Glutamatergic neuron (in vitro differentiated cells): ENCODE measurements at places on chromosomes 2 and 18.

- no peak for DNase-seq
Measured at GRCh38 chr2:4012197-4012596, 308.8 kb downstream of the DCDC2C start.

DNA sequence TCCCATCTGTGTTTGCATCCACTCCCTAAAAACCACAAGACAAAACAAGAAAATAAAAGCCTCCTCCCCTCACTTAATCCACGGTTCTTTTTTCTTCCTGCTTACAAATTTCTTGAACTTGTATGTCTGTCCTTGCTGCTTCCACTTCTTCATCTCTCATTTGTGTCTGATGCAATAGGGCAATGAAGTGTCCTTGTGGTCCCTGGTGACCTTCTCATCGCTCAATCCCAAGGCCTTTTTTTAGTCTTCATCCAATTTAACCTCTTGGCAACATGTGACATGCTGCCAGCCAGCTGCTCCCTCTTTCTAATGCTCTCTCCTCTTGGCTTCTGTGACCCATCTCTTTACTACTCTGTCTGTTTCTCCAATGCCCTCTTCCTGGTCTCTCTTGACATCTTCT, 87.6 kb downstream of the SEMA4F start:
- peak; percentile 31 for DNase-seq

GRCh38 chr2:187404431-187405110, 43.5 kb downstream of the CALCRL start:
- no peak for DNase-seq

DNA sequence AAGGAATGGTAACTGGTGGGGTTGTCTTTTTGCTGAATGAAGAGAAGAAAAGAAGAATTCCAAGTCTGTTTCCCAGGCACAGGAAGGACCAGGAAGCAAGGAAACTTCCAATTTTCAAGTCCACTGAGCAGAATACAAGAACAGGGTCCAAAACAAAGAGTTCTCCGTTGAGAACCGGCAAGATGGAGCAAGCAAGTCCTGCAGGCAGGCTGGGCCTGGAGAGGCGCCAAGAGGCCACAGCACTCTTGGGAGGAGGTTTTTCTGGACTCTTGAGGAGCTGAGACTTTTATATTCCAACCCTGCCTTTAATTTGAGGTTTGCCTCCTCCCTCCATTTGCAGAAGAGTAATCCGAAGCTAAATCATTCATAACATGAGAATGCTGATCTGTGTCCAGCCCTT, 224.5 kb downstream of the IKZF2 start:
- no peak for DNase-seq

DNA sequence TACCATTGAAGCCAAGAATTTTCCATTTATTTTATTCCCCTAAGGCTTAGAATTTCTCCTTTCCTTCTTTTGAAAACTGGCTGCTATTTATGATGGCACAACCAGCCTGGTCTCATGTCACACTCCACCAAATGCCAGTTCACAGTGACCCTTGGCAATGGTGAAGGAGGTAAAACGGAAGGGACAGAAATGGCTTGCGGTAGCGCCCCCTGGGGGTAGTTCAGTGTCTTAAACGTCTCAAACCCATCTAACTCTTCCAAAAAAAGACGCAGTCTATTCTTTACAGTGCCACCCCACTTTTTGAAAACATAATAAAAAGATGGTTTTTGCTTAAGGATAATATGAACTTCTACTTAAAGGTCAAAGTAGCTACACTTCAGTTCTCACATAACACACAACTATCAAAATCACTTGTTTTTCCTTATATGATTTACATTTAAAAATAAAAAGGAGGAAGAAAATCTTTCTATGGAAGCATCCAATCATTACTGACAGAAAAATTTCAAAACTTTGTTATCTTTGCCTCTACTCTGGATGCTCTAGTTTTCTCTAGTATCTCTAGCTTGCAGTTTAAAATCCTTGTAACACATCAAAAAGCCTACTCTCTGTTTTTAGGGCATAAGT, 28.0 kb downstream of the PNO1 start:
- peak; percentile 75 for DNase-seq

GRCh38 chr2:73888388-73888787, 4.4 kb upstream of the ACTG2 start:
- no peak for DNase-seq

- no peak for DNase-seq
Measured at GRCh38 chr2:203797712-203798111, 69.9 kb upstream of the CTLA4 start.

DNA sequence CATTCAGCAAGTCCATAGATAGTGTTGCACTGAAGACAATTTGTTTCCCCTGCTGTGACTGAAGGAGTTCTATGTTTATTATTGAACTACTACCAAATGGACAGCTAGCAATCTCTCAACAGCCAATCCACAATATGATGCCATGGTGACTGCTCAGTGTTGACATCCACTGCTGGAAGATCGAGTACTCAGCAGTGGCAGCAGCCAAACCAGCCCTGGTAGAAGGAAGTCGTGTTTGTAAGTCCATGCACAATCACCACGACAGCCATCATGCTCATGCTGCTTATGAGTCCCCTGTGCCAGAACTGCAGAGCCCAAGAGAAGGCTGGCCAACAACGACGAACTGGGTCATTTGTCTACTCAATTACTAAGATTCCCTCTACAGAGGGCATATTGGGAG, 66.4 kb downstream of the OSR1 start:
- DNase-seq, result no peak

DNA sequence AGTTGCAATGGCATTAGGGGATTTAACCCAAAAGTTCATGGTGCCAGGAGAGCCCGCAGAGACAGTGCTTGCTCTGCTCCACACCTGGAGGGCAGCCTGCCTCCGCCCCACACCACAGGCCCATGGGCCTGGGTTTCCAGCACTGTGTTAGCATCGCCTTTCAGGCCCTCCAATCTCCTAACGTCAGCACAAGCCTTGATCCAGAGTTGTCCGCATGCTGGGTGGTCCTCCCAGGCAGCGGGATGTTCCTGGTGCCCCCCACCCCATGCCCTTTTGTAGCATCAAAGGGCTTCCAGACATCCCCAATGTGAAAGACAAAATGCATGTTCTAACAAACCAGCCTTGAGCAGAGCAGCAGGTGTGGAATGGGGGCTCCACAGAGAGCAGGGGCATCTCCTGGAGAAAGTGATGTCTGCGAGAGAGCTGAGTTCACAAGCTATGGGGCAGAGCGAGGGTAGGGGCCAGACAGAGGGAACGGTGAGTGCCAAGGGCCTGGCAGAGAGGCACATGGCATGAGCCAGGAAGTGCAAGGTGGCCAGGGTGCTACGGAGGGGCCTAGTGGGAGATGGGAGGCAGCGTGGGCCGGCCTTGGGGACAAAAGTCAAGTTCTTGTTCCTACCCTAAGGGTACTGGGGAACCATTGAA, 119.2 kb downstream of the CYP26B1 start:
- DNase-seq, result peak; percentile 2

DNA sequence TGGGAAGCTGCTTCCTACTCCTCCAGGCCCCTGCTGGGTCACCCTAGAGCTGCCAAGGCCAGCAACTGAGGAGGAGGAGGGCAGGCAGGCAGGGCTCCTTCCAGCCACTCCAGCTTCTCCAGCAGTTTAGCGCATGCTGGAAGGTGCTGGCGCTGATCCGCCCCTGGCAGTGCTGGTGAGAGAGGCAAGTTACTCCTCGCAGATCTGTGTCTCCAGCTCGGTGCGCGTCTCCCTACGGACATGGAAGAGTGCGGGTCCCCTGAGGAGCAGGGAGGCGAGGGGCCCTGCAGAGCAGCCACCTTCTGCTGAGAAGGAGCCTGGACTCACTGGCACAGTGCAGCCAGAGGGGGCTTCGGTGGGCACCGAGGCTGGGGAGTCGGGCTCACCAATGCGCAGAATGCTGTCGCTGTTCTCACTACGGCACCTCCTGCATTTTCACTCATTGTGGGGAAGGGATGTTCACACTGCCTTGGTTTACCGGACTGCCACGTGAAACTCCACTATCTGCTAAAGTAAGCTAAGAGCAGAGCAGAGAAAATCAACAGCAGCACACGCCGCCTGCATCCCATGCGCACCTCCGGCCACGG, 206.0 kb downstream of the HDAC4 start:
- DNase-seq, result peak; percentile 23

DNA sequence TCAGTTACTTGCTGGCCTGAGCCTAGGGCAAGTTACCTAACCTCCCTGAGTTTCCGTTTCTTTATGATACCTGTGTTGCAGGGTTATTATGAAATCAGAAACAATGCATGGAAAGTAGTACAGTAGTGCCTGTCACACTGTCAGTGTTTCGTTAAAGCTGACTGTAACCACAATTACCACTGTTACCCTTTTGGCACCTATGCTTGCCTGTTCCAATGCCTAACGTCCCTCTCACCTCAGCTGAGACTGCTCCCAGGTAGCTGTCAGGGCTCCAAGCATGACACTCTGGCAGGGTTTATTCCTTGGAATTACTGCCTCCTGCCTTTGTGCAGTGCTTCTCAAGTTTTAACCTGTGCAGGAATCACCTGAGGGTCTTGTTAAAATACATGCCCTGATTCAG, 135.2 kb upstream of the RBMS1 start:
- no peak for DNase-seq

DNA sequence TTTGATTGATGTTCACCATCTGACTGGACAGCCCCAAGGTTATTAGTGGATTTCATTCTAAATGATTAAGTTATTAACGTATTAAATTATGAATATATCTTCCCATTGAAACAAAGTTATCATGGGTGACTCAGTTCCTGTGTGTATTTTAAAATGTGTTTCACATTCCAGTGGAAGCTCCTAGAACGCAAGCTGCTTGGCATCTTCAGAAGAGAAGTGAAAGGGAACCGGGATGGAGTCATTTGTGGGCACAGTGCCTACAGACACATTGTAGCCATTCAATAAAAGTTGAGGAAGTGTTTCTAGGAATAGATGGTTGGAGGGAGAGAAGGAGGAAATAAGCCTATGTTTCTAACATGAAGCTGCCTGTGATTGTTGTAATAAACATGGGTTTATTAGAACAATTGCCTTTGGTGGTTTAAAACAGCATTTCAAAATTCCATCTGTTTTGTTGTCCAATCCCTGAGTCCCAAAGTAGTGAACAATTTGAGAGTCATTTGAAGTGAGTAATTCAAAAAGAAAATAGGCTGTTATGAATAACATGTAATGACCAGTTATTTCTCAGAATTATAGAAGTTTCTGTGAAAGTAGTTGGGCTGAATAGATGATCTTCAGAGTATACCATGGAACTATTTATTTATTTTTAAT, 143.5 kb downstream of the PKP4 start:
- DNase-seq, result no peak

DNA sequence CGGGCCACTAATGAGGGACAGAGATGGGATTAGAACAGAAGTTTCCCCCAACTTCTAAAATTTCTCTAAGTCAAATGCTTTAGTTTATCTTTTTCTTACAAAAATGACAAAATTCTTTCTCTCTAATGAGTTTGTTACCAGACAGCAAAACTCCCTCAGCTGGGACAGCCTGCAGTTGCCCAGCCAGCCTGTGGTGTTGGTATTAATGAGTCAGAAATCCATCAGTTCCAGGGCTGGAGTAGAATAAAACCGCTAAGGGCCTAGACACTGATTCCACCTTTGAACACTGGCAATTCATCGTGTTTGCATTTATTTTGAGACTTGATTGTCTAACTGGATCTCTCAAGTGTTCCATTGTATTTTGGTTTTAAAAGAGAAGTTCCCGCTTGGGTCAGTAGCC, 38.3 kb upstream of the SMAD2 start:
- no peak for DNase-seq

GRCh38 chr2:19488009-19488691, 129.7 kb upstream of the OSR1 start:
- no peak for DNase-seq

GRCh38 chr2:200787351-200788120, 24.2 kb upstream of the BZW1 start:
- DNase-seq, result no peak

DNA sequence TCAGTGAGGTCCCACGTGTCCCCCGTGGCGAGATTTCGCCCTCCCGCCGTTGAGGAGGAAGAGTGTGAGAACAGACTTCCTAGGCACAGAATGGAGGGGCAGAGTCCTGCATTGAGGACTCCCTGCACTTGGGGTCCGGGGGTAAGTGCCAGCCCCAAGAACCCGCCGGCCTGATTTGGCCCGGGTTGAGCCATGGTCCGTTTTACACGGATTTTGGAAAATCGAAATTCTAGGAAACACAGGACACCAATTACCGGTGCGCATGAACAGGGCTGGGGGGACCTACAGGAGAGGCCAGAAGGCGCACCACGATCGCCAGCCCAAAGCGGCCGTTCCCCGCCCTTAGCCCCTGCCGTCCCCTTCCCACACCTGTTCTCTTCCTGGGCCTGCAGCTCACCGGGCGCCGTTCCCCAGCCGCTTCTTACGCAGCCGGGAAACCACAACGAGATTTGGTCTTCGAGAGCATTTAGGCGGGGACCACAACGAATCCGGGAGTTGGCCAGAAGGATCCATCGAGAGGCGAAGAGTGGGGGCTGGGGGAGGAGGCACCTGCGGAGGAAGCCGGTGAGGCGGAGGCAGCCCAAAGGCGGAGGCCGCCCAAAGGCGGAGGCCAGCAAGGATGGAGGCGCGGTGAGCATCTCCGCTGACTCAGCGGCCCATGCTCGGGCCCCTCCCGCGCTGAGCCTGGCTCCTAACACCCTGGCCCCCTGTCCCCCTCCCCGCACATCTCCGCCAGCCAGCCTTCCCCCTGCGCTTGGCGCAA, 464 bp upstream of the TLX2 start:
- peak; percentile 34 for DNase-seq

DNA sequence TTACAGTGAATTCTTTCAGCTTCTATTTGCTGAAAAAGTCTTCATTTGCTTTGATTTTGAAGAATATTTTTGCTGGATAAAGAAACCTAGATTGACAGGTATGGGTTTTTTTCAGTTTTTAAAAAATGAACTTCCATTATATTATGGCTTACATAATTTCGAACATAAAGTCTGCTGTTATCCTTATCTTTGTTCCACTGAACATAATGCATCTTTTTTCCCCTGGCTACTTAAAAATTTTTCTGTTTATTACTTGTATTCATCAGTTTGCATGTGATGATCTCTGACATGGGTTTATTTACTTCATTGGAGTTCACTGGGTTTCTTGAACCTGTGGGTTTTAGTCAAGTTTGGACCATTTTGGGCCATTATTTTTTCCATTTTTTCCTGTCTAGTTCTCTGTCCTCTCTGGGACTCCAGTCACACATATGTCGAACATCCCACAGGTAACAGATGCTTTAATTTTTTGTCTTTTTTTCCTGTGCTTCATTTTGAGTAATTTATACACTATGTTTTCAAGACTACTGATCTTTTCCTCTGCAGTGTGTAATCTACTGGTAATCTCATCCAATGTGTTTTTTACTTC, 33.1 kb downstream of the SEC11C start:
- DNase-seq, result no peak

GRCh38 chr18:63832470-63832869, 55.0 kb upstream of the SERPINB2 start:
- DNase-seq, result no peak

GRCh38 chr2:14866736-14867352, 234.3 kb downstream of the LRATD1 start:
- DNase-seq, result no peak
